ENCODE measurements at places on chromosomes 7 and 10.

- no peak for DNase-seq
These were observed 1.9 kb upstream of the OTUD1 start for GRCh38 chr10:23436983-23437382.

- no peak for DNase-seq
These were observed 327.5 kb upstream of the PHF14 start for GRCh38 chr7:10646194-10646593.

DNA sequence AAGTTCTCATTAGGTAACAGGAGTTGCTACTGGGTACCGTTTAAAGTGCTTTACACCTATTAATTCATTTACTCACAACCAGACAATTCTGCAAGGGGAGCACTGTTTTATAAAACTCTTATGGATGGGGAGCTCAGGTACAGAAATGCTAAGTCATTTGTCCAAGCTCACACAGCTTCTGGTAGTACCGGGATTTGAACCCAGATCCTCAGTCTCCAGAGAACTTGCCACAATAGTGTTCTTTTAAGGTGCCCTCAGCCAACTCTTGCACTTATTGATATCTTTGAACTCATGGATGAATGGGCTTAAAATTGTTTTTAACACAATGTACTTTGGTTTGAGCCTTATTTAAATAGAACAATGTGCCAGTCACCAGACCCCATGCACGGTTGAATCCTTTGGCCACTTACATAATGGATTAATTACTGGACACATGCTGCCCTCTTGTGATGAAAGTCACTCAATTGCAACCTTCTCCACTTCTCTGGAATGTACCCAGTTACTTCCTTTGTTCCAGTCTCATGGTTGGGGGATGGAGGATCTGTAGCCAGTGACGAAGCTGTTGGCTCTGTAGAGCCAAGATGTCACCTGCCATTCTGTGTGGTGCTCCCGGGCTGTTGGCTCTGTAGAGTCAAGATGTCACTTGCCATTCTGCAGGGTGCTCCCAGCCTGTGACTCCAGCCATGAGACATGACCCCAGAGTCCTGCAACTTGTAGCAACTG, 65.6 kb downstream of the NOD1 start:
- no peak for DNase-seq

DNA sequence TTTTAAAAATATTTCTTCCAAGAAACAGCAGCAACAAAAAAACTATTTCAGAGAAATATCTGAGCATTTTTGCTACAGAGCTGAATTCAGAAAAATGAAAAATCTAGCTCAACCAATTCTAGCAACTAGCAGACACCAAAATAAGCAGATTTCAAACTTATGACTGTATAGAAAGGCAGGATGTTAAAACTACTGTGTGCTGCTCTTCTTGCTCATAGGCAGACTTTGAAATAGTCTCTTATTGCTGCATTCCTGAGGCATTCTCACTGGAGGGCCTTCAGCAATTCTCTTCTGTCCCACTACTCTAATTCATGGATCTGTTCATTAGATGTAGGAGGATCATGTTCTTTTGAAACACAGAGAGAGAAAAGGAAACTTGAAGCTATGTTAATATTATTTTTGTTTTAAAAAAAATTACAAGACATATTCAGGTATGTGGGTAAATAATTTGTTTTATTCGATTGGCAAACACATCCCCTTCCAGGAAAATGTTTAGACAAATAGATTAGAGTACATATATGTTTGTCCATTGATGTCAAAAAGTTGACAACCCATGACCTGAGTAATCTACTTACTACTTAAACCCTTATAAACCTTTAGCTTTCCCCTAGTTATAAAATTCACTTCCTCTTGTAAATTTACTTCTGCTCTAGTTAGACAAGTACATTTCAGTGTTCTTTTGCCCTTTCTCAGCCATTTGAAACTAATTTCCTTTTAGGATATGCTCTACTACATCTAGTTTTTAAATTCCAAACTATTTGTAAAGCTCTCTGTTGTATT, 428.2 kb upstream of the POT1 start:
- DNase-seq: no peak

DNA sequence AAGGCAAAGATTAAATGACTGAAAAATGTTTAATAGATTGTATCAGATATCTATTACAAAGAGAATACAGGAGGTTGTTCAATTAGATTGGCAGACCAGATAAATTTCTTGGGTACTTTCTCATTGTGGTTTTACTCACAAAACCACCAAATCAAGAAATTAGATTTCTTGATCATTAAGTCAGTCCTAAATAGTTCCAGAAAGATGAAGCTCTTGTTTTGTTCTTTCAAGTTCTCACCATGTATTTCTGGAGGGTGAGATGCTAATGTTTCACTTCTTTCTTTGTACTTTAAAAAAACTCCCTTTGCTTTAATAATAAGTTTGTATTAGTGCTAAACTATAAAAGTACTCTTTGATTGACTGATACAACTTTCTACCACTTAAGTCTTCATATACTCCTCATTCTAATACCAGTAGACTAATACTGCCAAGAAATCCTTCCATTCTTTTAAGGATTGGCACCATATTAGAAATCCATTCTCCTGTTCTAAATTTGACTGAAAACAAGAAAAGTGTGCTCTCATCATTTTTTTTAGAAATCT, 69.4 kb downstream of the RNF133 start:
- no peak for DNase-seq

DNA sequence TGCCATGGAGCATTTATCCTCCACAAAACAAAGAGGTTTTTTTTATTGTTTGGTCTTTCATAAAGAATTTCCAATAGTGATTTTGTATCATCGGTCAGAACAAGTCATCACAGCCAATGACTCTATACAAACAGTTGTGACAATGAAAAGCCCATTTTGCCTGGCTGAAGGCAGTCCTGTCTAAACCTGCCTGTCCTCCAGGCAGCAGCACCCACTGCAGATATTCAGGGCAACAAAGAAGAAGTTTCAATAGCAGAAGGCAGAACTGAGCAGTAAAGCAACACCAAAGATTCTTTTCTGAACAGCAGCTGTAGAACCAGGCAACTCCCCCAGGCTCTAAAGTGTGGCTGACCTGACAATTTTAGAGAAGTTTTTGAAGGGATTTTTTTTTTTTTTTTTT, 169.4 kb downstream of the FGFR2 start:
- no peak for DNase-seq

GRCh38 chr10:129888784-129889616, 75.1 kb downstream of the EBF3 start:
- no peak for DNase-seq

DNA sequence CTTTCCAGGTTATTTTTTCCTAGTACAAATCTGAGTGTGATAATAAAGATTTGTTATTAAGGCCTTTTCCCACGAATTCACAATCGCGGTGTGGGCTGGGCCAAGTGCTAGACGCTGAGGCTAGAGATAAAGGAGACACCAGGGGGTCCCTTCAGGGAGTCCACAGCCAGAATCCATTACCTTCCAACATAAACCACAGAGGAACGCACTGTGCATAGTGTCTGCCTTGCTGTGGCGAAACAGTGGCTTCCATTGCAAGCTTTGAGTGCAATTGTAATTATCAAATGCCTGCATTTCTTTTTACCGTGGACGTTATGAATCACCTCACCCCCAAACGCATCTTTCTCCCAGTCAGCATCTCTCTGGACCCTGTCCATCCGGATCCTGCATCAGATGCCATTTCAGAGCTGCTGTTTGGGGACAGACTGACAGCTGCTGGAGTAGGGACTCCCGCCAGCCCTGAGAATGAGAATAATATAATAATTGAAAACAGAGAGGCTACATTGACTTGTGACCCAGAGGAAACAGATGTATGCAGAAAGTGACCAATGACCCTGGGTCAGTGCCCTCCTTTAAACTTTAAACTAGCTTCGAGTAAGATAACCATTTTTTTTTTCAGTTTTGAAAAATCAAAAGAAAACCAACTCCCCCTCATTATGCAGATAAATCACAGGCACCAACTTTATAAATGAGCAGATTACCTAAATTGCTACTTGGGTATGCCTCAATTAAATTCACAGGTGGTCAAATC, 456.2 kb upstream of the NRP1 start:
- DNase-seq: no peak

DNA sequence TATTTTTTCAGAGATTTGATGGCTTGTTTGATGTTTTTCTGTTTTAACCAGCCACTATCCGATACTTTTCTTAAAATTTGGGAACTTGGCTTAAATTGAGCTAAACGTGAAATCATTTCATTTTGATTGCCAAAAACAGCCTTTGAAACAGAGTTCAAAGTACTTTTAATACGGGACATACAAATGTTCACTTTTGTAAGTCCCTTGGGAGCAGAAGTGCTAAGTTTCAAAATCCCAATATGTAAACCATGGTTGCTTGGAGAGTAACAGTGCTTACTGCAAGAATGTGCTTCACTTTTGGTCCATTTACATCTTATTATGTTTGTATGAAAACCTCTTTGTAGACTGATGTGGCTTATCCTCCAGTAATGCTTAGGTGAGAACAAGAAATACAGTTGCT, 10.9 kb downstream of the PNPLA8 start:
- no peak for DNase-seq

DNA sequence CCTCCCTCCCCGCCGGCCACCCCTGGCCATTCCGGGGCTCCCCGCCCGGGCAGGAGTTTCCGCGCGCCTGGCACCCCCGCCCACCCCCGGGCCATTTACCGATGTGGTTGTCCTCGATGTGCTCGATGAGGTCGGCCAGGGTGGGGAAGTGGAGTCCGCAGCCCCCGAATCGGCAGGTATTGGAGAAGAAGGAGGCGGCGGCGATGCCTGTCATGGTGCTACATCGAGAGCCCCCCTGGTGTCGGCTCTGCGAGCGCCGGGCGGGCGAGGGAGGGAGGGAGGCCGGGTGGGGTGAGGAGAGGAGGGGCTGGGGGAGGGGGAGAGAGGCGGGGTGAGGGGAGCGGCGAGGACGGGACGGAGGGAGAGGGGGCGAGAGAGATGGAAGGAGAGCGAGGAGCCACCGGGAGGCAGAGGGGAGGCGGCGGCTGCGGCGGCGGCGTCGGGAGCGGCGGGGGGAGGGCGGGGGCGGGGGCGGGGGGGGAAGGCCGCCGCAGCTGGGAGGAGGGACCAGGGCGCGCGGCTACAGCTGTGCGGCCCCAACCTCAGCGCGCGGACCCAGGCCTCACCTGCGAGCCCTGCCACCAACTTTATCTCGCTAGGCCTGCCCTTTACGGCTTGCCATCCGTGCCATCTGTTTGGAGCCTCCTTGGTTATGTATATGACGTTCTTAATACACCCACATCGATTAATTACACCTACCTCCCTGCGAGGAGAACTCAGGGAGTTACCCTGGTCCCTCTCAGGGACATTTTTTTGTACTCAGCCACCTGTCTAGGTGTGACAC, at the start of gene JAZF1:
JAZF1 (minus strand) TSS at position 432 of the 784 bp plus-strand sequence.
- peak; percentile 6 for DNase-seq

DNA sequence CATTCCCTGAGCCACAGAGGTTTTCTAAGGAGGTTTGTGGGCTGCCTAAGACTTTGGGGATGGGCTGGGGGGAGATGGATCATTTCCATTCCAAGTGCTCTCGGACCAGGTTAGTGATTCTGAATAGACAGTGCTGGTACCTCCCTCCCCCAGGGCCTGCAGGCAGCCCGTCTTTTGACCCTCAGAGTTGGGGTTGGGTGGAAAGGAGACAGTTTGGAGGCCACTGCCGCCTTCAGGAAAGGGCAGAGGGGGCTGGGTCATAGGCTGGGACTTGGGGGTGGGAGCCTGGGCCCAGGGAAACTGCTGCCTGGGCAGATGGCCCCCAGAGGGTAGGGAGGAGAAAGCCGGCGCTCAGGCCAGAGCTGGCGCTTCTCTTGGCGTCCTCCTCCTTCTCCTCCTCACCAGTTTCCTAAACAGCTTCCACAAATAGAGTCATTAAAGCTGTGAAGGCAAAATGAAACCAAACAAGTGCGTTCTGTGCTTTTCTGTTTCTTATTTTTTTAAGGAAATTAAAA, 4.4 kb downstream of the UNC5B start:
- DNase-seq: no peak

GRCh38 chr10:78116361-78116760, 82.7 kb downstream of the RPS24 start:
- no peak for DNase-seq

DNA sequence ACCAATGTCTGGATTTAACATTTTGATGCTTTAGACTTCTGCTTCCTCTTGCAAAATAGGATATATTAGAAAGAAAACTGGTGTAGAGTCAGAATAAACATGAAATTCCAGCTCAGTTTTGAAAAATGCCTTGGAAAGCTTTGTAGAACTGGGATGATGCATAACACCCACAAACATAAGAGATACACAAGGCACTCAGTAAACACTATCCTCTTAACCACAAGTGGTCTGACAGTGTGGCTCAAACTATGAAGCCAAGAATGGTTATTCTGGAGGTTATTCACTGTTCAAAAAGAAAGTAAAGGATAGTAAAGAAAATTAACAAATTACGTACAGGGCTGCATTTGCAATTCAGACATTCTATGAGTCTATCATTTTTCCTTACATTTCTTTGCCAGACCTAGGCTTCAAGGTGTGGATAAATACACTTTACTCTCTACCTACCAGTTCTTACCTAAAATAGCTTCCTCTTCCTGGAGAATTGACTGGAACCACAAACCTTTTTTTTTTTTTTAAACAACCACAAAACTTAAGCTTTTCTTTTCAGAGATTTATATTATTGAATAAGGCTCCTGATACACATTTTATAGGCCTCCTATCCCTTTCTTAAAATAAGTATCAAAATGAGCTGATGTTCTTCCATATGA, 9.0 kb upstream of the RSBN1L start:
- DNase-seq: no peak

DNA sequence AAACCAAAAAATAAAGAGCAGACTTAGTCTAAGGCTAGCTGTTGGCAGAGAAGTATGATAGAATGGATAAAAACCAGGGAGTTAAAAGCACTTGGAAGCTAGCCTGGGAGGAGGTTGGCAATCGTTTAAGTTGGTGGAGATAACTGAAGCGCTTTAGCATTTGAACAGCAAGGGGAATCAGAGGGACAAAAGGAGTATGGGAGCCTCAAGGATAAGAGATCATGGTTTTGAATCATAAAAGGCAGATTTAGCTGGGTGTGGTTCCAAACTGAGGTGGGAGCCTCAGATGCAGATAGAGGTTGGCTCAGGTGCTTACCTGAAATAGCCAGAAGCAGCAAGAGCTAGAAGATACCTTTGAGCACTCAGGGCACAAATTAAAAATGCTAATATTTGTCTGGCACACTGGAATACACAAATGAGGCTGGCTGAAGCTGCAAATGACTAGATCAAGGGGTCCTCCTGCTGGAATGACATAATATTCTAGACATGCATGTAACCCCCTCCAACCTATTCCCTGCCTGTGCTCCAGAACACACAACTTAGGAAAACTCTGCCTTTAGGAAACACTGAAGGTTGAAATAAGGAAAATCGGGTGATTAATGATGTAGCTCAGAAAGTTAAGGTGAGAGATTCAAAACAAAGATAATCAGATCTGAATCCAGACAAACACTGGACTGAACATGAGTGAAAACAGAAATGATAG, 372.3 kb upstream of the LRRN3 start:
- DNase-seq: no peak

Data from stimulated activated CD4-positive, alpha-beta T cell treated with anti-CD3 and anti-CD28 coated beads, Interleukin-1b, Interleukin-23, amount 100 ng/mL, for 1 hour (primary cell).